Right kidney (tissue), 9 donors: ENCODE measurements at places on chromosomes 6 and 20.

DNA sequence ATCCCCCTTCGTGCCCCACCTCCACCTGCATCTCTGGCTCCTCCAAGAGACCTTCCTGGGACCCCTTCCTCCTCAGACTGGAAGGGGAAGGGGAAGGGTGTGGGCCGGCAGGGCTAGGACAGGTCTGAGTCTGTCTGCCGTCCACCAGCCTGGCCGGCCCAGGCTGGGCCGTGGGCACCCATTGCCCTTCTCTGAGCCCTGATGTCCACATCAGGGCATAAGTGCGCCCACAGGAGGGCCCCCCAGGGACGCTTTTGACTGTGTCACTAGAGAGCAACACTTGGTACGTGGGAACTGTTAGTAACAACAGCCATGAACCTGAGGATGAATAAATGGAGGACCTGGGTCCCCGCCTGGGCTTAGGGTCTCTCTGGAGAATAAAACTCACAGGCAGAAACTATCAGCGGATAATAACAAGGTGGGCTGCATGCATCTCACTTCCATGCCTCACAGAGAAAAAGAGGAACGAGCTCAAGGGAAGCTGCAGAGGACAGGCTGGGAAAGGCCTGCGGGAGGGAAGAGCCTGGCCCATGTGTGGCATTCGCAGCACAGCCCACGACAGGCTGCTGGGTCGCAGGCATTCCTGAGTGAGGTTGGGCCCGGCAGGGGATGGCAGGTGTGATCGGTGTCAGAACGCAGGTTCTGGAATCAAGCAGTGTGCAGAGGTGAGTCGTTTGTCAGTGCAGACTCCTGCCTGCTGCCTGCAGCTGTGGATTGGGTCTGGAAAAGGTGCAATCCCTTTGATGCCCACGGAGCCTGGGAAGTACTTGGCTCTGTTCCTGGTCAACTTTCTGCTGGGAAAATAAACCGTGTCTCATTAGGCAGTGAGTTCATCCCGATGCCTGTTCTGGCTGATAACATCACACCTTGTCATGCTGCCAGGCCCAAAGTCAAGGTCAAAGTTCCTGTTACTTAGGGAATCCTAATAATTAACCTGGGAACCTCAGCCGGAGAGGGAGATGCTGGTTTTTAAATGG lies 60.9 kb downstream of the BCAS4 start:
- no peak for DNase-seq

DNA sequence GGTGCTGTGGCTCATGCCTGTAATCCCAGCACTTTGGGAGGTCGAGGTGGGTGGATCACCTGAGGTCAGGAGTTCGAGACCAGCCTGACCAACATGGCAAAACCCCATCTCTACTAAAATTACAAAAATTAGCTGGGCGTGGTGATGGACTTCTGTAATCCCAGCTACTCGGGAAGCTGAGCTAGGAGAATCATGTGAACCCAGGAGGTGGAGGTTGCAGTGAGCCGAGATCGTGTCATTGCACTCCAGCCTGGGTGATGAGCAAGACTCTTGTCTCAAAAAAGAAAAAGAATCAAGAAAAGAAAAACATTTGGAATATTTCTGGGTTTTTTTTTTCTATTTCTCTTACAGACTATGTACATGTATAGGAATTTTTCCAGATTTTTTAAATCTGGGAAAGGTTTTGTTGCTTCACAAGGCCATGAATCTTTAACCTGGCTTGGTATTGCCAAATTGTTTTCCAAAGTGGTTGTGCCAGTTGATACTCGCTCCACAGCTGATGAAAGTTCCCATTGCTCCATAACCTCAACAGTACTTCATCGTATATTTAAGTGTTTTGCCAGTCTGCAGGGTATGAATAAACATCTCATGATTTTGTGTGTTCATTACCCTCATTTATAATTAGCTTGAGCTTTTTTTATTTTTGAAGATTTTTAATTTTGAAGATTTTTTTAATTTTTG lies 33.5 kb downstream of the RNF217 start:
- DNase-seq, result no peak

DNA sequence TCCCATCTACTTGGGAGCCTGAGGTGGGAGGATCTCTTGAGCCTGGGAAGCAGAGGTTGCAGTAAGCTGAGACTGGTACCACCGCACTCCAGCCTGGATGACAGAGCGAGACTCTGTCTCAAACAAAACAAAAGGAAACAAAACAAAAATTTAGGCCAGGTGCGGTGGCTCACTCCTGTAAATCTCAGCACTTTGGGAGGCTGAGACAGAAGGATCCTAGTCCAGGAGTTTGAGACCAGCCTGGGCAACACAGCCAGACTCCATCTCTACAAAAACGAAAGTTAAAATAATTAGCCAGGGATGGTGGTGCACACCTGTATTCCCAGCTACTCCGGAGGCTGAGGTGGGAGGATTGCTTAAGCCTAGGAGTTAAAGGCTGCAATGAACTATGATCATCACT lies 183.2 kb upstream of the ZNF217 start:
- DNase-seq, result no peak

DNA sequence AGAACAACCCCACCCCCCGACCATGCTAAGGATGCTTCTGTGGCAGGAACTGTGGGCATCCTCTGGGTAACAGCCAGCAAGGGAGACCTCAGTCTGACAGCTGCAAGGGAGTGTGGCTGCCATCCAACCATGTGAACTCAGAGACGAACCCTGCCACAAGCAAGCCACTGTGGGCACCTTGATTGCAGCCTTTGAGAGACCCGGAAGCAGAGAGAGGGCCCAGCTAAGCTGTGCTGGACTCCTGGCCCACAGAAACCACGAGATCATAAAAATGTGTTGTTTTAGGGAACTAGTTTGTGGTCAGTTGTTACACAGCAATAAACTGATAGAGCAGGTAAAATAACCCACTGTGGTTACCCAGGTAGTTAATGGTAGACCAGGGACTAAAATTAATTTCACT lies 414.6 kb downstream of the CDH26 start:
- no peak for DNase-seq
